ENCODE measurements at places on chromosomes 1 and 21. TPM values are rescaled to one million over a fixed set of nuclear protein-coding genes. Genes with fewer than 3 reads are reported as not detected.

The SLC25A34 gene
- 0.64 TPM for total RNA-seq

The LAMTOR2 gene
- total RNA-seq = 63.4 TPM

- no peak for DNase-seq
These were observed 843.2 kb downstream of the AMY1C start for GRCh38 chr1:104592926-104593325.

DNA sequence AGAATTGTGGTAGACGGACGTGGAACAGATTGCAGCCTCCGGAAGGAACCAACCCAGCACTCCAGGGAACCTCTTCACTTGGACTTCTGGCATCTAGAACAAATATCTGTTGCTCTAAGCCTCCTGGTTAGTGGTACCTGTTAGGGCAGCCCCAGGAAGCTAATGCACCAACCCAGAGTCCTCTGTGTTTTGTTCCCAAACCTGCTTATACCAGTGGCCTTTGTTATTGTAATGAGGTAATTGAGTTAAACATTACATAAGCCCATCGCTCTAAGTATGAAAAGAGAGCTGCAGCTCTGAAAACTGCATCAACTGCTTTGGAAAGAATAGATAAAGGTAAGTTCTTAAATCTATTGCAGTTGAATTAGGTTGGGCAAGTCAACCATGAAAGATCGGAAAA, 516.7 kb downstream of the NPHP4 start:
- DNase-seq = no peak

The FAM72B gene
- 24.9 TPM for total RNA-seq

DNA sequence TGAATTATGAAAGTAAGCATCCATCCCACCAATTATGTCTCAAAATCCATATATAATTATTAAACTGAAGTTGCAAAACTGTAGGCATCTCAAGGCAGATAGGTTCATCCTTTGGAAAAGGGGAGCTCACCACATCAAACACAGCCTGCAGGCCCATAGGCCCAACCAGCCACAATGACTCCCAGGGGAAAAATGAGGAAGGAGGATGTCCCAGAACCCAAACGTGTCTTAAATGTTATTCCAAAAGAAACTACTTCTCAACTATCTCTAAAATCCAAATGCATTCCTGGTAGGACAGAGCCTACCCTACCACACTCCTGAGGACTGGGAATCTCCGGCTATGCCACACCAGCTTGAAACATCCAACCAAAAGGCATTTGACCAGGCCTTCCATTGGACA, 12.8 kb downstream of the TIAM1 start:
- DNase-seq = no peak

DNA sequence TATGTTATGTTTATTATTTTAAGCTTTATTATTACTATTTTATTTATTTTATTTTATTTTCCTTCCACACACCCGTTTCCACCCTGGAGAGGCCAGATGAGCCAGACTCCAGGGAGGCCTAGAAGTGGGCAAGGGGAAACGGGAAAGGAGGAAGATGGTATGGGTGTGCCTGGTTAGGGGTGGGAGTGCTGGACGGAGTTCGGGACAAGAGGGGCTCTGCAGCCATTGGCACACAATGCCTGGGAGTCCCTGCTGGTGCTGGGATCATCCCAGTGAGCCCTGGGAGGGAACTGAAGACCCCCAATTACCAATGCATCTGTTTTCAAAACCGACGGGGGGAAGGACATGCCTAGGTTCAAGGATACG, 468 bp upstream of the MX1 start:
- no peak for DNase-seq

The HCRTR1 gene
- total RNA-seq = 0.18 TPM

DNA sequence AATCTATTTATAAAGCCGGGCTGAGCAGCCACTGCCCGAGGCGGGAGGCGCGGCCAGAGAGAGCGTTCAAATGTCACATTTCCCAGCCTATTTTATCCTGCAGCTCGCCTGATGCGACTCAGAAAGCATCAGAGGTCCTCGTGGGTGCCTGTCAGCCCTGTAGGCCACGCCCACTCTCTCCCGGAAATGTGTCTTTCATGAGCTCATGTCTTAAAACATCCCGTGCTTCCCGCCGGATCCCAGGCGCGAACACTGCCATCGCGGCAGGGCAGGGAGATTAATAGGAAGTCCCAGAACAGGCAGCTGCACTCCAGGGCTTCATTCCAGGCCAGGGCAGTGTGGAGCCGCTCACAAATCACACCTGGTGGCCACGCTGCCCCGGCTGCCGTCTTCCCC, 117.5 kb downstream of the PRDM16 start:
- no peak for DNase-seq

- DNase-seq = no peak
These were observed 157.8 kb upstream of the KAZN start for GRCh38 chr1:14440731-14441130.

DNA sequence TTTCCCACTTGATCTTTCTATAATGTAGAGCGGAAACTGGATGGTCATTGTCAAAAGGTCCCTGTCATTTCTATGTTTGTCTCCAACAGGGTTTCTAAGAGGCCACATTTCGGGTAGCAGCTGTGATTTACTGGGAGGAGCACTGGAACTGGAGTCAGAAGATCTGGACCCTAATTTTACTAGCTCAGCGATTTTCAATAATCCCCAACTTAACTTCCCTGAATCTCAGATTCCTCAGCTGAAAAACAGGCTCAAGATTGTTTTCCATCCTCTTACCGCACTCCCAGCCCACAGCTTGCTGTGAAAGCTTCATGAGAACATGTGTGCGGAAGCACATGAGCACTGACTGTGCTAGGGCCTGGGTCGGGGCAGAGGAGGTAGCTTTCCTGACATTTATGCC, 19.9 kb upstream of the RGS4 start:
- DNase-seq = no peak
